ENCODE measurements at places on chromosomes 2 and 18.

- DNase-seq: no peak
Measured at GRCh38 chr2:174630107-174630506, 32.5 kb upstream of the WIPF1 start.

GRCh38 chr2:99171377-99172140, 9.3 kb downstream of the MITD1 start:
- DNase-seq: no peak

- no peak for DNase-seq
Measured at GRCh38 chr18:51235009-51235789, 37.7 kb upstream of the MEX3C start.

DNA sequence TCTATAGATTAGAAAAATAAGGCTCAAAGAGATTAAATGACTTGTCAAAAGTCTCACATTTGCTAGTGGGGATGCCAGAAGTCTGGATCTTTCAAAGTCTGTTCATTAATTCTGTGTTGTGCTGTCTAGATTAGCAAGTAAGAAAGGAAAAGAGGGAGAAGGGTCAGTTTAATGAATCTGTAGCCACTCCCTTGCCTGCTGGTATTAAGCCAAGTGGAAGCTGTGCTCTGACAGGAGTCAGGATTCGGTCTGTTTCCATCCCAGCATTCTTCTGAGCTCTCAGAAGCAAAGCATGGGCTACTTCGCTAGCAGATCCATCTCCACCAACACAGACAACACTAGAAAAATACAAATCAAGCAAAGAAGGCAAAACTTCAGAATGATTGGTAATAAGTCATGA, 98.5 kb downstream of the CERKL start:
- no peak for DNase-seq

DNA sequence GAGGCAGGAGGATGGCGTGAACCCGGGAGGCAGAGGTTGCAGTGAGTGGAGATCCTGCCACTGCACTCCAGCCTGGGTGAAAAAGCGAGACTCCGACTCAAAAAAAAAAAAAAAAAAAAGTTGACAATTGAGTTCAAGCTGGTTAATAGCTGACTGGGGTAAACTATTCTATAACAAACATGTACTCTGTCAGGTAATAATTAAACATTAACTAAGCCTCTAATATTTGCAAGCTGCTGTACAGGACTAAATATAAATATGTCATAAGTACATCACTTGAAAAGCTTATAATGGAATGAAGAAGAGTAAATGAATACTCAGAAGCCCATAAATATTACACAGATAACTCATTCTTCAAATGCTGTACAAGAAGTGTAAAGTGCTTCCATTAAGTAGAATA, 190.4 kb upstream of the CRIM1 start:
- no peak for DNase-seq

GRCh38 chr2:43387092-43388062, 161.0 kb upstream of the ZFP36L2 start:
- no peak for DNase-seq

- DNase-seq: no peak
Measured at GRCh38 chr2:241750076-241750840, 15.8 kb downstream of the D2HGDH start.

- DNase-seq: no peak
Measured at GRCh38 chr2:232230560-232230959, 148.0 kb upstream of the ALPP start.

- no peak for DNase-seq
Measured at GRCh38 chr2:145169285-145169684, 649.4 kb upstream of the ZEB2 start.

- DNase-seq: no peak
Measured at GRCh38 chr2:119901013-119901412, 111.9 kb upstream of the EPB41L5 start.

GRCh38 chr2:20188851-20189250, 36.1 kb downstream of the SDC1 start:
- DNase-seq: no peak

DNA sequence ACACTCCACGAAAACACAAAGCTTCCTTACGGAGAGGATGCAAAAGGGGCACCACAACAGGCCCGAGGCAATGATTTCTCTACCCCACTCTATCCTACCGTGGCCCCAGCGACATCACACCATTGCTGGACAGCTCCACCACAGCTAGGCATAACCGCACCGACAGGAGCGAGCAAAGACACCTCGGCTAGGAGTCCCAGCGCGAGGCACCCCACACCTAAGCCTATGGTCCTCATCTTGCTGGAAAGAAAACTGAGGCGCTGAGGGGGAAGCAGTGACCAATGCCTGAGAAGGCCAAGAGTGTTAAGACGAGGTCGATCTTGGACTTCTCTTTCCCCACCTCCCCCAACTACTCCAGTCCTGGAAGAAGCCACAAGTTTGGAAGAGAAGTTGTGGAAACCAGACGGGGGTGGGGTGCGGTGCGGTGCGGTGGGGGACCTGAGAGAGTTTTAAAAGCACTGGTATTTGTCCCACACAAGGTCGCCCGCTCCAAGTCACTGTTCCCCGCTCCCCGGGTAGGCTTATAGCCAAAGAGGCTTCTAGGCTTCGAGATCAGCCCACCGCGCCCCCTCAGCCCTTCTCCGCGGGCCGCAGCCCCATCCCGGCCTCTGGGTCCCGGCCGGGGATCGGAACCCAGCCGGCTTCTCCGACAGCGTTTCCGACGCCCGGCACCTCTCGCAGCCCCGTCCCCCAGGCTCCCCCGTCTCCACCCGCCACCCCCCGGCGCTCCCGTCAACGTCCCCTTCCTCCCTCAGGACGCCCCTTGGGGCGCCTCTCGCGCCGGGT, 766 bp downstream of the PDE6D start:
- DNase-seq: no peak

DNA sequence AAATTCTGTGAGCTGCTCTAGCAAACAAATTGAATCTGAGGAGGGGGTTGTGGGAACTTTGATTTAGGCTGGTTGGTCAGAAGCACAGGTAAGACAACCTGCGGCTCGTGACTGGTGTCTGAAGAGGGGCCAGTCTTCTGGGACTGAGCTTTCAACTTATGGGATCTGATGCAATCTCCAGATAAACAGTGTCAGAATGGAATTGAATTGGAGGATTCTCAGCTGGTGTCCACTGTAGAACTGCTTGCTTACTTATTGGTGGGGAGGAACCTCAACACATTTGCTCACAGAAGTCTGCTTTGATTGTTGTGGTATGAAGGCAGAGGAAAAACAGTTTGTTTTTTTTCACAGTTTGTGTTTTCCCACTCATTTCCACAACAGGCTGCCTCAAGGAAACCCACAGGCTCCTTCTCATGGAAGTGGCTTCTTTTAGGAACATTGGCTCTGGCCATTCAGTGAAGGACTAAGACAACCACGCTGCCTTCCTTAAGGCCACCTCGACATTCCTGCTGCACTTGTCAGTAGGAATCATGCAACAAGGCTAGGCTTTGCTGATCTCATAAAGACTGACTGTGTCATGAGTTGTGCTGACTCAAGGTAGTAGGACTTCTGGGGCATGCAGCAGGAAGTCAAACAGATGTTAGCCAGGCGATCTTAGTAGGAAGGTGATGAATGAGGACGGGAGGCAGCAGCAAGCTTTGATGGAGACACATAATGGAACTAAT, 104.7 kb downstream of the TSN start:
- no peak for DNase-seq

DNA sequence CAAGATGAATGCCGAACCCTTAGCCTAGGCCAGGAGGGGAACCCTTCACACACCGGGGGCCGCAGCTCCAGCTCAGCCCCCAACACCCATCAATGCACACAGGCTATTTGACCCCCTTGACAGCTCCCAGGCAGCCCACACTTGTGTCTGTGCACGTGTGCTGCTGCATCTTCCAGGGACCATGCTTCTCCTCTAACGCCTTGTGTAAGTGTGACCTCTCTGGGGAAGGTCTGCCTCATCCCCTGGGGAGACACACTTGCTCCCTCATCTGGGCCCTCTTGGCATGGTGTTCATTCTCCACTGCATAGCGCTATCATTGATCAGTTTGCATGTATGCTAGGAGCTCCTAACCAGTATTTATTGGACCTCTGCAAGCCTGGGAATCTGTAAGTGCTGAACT, 120.0 kb upstream of the FHL2 start:
- DNase-seq: no peak

GRCh38 chr2:179031731-179032408, 18.1 kb downstream of the CCDC141 start:
- peak; percentile 30 for DNase-seq

DNA sequence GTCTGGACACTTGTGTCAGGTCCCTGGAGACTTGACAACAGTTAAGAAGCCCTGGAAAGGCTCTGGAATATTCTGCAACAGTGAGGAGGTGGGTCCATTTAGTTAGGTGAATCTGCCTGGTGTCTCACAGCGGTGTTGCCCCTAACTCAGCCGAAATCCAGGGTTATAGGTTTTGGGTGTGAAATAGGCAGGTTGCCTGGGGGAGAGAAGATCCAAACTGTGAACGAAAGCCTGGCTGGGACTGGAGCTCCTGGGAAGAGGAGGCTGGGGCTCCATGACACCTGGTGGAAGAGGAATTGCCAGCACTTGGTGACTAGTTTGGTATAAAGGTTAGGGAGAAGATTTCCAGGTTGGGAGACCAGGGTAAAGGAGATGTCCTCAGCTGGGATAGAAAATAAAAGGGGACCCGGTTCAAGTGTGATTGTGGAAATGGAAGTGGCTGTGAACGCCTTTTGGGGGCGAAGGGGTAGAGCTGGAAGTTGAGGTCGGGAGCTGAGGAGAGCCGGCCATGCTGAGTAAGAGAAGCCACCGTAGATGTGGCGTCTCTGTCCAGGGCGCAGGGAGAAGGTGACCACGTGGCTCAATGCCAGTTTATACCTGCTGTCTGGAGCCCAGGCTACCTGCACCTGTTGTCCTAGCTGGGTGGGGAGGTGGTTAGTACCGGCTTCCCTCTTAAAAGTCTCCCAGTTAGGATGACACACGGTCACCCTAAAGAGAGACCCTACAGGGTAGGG, 3.0 kb upstream of the GAREM2 start:
- no peak for DNase-seq

GRCh38 chr2:19883486-19883885, 18.3 kb downstream of the TTC32 start:
- DNase-seq: no peak

GRCh38 chr18:79904357-79905147, 46.9 kb downstream of the SLC66A2 start:
- DNase-seq: no peak

- no peak for DNase-seq
Measured at GRCh38 chr2:220466251-220466691, 838.8 kb downstream of the SLC4A3 start.

GRCh38 chr18:3447895-3448837, 1.8 kb upstream of the TGIF1 start:
- DNase-seq: peak; percentile 90

DNA sequence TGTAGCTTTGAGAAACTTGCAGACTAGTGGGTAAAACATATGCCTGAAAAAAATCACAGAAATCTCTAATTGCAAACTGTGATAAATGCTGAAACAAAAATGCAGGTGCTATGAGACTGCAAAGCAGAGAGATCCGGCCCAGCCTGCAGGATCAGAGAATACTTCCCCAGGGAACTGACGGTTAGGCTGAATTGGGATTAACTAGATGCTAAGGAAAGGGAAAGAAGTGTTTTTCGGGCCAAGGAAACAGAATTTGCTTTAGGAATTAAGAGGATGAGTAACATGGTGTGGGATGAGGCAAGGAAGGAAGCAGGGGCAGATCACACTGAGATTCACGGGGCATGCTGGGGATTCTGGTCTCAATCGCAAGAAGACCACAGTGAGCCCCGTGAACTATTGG, 71.5 kb downstream of the OSBPL6 start:
- DNase-seq: no peak

- DNase-seq: peak; percentile 58
Measured at GRCh38 chr2:202831242-202832220, 40.0 kb downstream of the ICA1L start.

GRCh38 chr2:237760506-237761502, 37.8 kb upstream of the RBM44 start:
- no peak for DNase-seq

- DNase-seq: no peak
Measured at GRCh38 chr2:239397931-239398471, 2.8 kb downstream of the HDAC4 start.

- no peak for DNase-seq
Measured at GRCh38 chr18:47701134-47701533, 229.3 kb downstream of the SMAD2 start.

- no peak for DNase-seq
Measured at GRCh38 chr2:134391751-134392160, 137.9 kb downstream of the MGAT5 start.

GRCh38 chr2:26462511-26463243, 15.2 kb downstream of the OTOF start:
- no peak for DNase-seq

GRCh38 chr2:107436281-107436680, 390.4 kb upstream of the RGPD4 start:
- DNase-seq: no peak

DNA sequence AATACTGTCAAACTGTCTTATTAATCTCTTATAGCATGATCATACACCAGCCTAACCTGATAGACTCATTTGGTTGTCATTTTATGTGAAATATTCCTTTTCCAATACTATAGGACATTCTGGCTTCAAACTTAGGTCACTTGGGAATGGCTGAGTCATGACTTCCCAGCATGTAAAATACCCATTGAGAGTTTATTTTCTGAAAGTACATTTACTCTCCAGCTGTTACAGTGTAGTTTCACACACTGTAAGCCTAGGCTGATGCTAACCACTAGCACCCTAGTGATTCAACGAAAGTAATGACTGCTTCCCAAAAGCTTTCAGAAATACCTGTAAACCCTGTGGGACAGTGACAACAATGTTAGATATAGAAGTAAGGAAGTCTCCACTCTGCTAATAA, 93.8 kb downstream of the FIGN start:
- no peak for DNase-seq

- no peak for DNase-seq
Measured at GRCh38 chr2:5315041-5315440, 377.1 kb upstream of the SOX11 start.

- no peak for DNase-seq
Measured at GRCh38 chr2:74632939-74633312, 15.2 kb downstream of the M1AP start.

GRCh38 chr2:191430476-191430875, 185.3 kb downstream of the MYO1B start:
- no peak for DNase-seq

DNA sequence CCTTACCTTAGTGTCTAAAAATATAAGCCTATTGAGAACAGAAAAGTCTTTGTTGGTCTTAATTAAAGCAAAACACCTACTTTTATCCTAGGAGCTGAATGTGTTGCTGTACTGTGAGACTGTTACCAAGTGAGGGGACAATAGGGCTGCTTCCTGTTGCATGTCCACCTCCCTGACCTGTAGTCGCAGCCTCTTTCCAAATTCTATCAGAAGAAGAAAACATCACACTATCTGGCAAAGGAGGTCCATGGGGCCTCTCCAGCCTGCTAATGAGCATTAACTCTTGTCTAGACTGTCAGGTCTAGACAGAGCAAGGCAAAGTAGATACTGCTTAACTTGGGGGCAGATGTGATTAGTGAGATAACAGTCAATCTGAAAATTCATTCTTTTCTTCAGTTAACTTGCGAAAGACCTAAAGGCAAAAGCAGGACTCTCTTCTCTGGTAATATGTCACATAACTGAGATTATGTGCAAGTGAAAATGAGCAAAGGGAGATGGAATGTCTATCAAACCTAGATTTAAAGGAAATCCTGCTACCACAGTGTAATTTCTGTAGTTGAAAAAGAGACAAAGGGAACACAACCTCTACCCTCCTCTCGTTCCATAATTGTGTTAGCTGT, 66.9 kb downstream of the CDH20 start:
- no peak for DNase-seq

GRCh38 chr2:238104691-238105371, 4.7 kb downstream of the ESPNL start:
- DNase-seq: no peak
